ENCODE measurements at places on chromosomes 6 and 20.

DNA sequence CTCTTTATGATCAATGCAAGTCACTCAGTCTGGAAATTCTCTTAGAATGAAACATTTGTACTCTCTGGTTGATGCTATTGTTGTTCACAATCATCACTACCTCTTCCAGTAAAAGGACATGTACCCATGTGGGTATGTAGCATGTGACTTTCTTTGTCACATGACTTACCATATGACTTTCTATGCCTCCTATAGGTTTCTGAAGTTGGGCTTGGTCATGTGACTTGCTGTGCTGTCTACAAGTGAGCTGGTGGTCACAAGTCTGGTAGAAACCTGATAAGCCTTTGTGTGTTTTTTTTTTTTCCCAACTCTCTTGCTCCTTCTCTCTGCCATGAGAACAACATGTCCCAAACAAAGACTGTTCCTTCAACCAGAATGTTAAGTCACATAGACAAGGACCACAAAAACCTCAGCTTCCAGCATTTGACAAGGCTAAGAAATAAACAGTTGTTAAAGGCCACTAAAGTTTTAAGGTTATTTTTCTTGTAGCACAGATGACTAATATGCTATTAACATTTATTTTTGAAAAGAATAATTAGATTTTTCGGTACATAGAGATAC, 379.2 kb upstream of the SLC35B3 start:
- DNase-seq, result no peak

DNA sequence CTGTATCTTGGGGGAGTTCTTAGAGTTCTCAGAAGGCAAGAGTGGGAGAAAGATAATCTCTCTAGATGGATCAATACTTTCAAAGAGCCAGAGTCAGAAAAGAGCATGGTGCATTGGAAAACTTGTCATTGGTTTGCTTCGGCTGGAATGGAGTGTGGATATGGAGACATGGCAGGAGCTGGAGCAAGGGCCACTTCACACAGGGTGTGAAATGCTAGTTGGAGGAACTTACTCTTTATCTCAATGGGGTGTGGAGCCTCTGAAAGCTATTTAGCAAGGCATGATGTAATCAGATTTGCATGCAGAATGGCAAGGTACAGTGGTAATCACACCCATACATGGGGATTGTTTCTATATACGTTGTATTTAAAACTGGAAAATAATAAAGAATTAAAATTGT, 31.5 kb upstream of the PAQR8 start:
- no peak for DNase-seq

DNA sequence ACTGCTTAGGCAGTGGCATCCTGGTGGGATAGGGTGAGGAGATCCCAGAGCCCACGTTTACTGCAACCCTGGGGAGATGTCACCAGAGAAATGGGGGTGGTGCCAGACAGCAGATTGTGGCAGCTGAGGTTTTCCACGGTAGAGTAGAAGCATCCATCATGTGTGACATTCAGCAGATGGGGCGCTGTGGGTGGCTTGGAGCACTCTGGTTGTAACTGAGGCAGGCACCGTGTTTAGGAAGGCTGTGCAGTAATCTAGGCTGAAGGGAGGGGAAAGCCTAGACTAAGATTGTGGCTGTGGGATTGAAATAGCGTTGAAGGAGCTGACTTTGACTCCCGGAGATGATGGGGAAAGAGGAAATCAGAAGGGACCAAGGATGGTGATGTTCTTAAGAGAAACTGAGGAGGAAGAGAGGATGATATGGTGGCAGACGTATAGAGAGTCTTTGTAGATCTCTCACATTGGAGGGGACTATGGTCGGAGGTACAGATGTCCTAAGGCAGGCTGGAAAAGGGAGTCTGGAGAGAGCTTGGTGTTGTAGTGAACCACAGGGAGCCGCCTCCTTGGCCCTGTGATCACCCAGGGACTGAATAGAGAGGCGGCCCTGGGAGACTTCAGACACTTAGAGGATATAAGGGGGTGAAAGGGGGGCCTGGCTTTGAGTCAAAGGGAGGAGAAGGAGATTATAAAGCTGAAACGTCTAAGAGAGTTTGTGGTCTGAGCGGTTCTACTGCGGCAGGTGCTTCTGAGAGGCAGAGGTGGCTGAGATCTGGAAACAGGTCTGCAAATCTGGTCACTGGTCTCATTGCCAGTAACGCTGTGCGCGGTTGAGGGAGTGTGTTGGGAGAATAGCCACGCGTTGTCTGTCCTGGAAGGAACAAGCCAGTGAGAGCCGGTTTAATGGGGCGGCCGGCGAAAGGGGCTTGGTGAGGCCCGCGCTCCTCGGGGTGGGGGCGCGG, 792 bp upstream of the MICA start:
- DNase-seq, result no peak

GRCh38 chr20:56957737-56958553, 308.5 kb downstream of the BMP7 start:
- no peak for DNase-seq

- no peak for DNase-seq
These were observed 31.4 kb downstream of the TFAP2A start for GRCh38 chr6:10383331-10384090.

DNA sequence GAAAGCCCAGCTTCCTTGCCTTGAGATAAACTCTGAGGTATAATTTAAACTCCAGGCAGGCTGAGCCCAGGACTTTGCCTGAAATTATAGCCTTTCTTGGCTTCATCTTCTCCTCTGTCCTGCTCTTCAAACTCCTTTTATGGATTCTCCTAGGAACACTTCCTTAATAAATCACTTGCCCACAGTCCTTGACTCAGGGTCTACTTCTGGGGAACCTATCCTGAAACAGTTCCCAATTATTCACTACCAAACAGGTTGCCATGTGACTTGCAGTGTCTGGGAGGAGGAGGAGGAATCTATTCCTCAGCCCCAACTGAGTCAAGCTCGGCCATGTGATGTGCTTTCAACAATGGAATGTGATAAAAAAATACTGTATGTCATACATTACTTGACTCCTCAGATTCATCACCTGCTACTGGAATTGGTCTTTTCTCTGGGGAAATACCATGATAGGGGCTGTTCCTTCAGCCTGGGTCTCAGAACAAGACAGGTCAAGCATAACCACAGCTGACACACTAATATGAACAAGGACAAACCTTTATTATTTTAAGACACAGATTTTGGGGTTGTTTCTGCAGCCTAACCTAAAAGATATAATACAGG, 20.5 kb upstream of the CDKN1A start:
- no peak for DNase-seq

- DNase-seq, result no peak
These were observed 60.8 kb downstream of the OGFRL1 start for GRCh38 chr6:71349395-71349794.

DNA sequence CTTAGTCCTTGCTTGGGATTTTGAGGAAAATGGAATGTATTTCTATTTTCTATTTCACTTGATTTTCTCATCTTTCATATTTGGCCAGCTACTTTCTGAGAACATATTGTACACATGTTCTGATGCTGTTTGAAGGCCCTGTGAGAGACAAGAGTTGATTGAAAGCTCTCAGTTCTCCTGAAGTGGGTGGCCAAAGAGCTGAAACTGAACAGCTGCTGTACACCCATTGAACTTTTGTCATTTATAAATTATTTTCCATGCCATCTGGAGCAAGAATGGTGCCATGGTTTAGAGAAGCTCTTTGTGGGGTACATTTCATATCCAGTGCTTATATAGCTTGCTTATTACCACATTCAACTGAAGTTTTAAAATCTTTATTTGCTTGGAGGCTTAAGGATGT, 298.3 kb downstream of the PRL start:
- DNase-seq, result no peak

GRCh38 chr6:29519291-29520010, 31.7 kb upstream of the MAS1L start:
- DNase-seq, result no peak

DNA sequence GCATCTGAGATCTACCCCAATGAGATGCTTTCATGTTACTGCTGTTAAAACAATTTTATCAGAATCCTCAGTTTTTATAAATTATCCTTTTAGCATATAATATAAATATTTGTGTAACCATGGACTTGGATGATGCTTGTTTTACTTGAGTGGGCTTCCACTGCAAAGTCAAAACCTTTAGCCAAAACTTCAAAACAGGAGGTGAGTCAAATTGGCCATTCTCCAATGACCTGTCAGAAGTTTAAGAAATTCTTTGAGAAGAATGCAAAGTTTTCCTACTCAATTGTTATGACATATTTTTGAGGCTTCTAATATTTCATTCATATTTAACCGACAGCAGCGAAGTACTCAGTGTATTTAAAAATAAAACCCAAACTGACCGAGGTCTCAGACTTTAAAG, 507.9 kb downstream of the EYS start:
- no peak for DNase-seq

GRCh38 chr6:88443554-88443953, 277.4 kb upstream of the CNR1 start:
- DNase-seq, result no peak

- DNase-seq, result no peak
These were observed 437 bp downstream of the CD40 start for GRCh38 chr20:46118481-46119020.

DNA sequence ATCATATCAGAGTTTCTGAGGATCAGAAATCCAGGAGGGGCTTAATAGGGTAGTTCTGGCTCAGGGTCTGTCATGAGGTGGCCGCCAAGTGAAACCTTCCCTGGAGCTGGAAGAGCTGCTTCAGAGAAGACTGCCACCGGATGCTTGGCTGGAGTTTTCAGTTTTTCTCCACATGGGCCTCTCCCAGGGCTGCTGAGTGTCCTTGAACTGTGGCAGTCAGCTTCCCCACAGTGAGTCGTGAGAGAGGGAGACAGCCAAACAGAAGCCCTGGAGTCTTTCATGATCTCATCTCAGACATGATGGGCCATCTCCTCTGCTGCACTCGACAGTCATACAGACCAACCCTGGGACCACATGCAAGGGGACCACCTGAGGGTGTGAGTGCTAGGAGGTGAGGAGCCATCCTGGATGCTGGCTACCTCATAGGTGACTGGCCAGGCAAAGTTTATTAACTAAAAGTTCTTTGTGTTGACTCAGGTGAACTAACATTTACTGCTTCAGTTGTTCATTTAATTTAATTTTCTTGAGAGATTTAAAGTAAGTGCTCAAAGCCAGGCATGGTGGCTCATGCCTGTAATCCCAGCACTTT, 71.5 kb downstream of the SHLD1 start:
- DNase-seq, result no peak

DNA sequence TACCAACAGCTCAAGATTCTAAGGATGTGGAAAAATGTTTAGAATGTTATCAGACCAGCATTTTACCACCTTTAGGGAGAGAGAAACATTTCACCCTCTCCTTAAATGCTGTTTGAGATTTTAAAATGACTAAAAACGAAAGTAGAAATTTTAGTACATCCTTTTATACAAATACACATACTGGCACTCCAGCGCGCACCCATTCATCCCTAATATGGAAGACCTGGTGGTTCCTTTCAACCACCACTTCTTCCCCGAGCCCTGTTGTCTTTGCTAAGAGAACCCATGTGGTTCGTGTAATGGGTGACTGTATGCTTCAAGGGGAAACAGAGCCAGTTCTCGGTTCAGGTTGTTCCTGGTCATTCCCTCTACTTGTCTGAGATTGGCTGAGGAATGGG, 21.3 kb downstream of the SPATA2 start:
- no peak for DNase-seq

GRCh38 chr20:57589728-57590484, 29.0 kb downstream of the PCK1 start:
- no peak for DNase-seq

- DNase-seq, result no peak
These were observed 5.7 kb upstream of the CTNNBL1 start for GRCh38 chr20:37688093-37688492.

GRCh38 chr20:3923818-3924217, 34.6 kb downstream of the PANK2 start:
- DNase-seq, result peak; percentile 87

- no peak for DNase-seq
These were observed 713.4 kb downstream of the CD109 start for GRCh38 chr6:74409447-74409846.

- no peak for DNase-seq
These were observed 14.2 kb downstream of the ARID1B start for GRCh38 chr6:156791320-156791850.

- no peak for DNase-seq
These were observed 210.2 kb upstream of the ECI2 start for GRCh38 chr6:4345543-4345942.

DNA sequence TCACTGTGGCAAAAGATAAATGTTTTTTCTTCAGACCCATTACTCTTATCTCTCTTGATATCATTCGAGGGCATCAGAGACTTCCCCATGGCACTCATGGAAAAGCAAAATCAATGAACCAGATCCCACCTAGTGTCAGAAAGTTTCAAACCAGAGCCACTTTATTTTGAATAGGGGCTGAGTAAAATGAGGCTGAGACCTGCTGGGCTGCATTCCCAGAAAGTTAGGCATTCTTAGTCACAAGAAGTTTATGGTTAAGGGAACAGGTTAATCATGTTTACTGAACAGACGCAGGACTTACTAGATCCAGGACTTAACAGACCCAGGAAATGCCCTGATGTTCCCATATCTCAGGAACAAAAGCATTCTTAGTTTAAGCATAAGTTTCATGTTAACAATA, 369.9 kb downstream of the BTBD3 start:
- no peak for DNase-seq

DNA sequence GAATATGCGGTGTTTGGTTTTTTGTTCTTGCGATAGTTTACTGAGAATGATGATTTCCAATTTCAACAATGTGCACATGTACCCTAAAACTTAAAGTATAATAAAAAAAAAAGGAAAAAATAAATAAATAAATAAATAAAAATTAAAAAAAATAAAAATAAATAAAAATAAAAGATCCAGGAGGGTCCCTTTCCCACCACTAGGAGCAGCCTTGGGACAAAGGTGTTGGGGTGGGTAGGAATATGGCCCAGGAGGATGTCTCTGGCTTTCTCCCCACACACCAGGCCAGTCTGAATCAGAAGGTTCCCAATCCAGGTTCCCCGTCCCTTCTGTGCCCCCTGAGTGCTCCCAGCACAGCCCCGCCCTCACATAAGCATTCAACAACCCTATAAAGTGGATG, 9.5 kb downstream of the LRFN2 start:
- DNase-seq, result no peak

- no peak for DNase-seq
These were observed 15.2 kb upstream of the TAGAP start for GRCh38 chr6:159059885-159060506.

GRCh38 chr20:53639647-53640440, 46.2 kb upstream of the ZNF217 start:
- DNase-seq, result no peak
